CD4-positive, alpha-beta T cell treated with Interleukin-10 for 1 hour (primary cell): ENCODE measurements at places on chromosomes 7 and 10.

- DNase-seq: no peak
These were observed 308.3 kb upstream of the IGFBP3 start for GRCh38 chr7:46229409-46229808.

GRCh38 chr7:39453743-39454355, 112.4 kb upstream of the YAE1 start:
- peak; percentile 45 for DNase-seq

- no peak for DNase-seq
These were observed 21.1 kb upstream of the PFKP start for GRCh38 chr10:3046210-3046779.

DNA sequence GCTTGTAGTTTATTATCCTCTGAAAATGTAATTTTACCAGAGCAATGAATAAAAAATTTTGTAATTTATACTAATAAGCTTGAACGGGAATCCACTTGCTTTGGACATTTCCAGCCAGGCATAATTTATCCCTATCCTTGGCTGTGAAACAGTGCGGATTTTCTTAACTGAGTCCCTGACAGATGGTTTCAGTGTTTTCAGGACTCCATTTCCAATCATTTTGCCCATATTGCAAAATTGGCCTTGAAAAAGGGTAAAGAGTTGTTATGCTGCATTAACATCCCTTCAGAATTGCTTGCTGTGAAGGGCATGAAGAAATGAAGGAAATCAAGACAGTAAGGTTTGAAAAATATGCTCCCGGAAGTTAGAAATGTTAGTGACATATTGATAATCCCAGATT, 57.7 kb downstream of the NXPH1 start:
- DNase-seq: no peak

GRCh38 chr7:39741942-39742623, 118.7 kb downstream of the RALA start:
- DNase-seq: peak; percentile 70

DNA sequence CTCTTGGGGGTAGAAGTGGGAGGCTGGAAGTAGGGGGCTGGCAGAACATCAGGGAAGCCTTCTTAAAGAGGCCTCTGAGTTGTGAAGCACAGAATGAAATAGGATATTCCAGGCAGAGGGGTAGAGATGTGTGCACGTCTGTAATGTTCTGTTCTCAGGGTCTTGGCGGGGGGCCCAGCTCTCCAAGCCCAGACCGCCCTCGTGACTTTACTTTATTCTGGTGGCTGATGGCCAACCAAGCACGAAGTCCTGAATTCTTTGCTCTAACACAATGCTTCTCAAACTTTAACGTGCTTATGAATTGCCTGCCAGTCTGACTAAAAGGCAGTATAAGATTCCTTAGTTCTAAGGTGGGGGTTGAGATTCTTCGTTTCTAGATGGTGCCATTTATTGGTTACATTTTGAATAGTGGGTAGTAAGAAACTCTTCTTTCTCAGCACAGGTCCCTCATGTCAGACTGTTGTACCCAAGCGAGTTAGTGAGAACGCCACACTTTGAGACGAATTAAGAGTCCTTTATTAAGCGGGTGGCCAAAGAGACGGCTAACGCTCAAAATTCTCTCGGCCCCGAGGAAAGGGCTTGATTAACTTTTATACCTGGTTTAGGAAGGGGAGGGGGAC, 8.2 kb downstream of the PRXL2A start:
- DNase-seq: no peak

- DNase-seq: no peak
These were observed 8.1 kb upstream of the POLD2 start for GRCh38 chr7:44131173-44132029.

GRCh38 chr10:124296121-124296812, 122.5 kb downstream of the OAT start:
- no peak for DNase-seq

- no peak for DNase-seq
These were observed 108.5 kb downstream of the CFTR start for GRCh38 chr7:117588352-117588794.

DNA sequence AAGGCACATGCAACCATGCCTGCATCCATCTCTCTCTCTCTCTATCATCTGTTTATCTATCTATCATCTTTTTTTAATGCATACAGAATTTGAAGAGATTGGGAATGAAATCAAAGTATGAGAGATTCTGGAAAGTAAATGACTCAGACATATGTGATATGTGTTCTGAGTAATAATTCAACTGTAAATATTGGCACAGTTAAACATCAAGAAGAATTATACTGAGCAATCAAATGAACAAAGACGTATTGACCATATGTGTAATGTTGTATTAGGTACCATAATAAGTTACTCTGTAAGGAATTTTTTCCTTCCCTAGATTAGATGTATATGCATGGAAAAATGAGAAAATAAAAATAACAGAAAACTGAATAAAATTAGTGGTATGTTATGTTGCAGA, 108.3 kb downstream of the SUGCT start:
- DNase-seq: no peak

GRCh38 chr10:49478819-49479218, 60.1 kb downstream of the ERCC6 start:
- DNase-seq: no peak

- DNase-seq: peak; percentile 50
These were observed 788 bp downstream of the AKAP9 start for GRCh38 chr7:91941450-91941849.

DNA sequence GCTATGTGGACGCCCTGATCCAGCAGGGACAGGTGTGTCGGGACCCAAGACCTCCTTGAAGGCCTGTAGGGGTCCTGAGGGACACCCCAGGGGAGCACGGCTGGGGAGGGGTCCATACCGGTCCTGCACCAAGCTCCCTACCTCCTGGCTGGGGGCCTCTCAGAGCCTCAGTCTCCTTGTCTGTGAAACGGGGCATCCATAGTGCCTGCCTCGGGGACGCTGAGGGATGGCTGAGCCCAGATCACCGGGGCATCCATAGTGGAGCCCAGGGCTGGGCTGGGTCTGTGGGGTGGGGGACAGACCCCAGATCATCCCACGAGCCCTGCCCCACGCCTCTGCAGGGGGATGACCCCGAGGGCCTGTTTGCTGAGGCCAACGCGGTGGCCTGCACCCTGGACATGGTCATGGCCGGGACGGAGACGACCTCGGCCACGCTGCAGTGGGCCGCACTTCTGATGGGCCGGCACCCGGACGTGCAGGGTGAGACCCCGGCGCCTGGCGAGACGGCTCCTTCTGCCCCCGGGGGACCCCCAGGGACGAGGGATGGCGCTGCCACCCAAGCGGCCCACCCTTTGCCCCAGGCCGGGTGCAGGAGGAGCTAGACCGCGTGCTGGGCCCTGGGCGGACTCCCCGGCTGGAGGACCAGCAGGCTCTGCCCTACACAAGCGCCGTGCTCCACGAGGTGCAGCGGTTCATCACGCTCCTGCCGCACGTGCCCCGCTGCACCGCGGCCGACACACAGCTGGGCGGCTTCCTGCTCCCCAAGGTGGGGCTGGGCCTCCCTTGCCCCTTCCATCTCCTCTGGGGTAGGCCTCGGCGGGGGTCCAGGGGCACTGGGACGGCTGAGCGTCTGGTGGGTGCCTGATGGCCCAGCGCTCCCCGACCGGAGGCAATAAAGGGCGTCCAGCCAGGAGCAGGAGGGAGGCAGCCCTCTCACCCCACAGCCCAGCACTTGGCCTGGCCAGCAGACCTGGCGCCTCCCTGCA, 4.1 kb downstream of the CYP2W1 start:
- no peak for DNase-seq

DNA sequence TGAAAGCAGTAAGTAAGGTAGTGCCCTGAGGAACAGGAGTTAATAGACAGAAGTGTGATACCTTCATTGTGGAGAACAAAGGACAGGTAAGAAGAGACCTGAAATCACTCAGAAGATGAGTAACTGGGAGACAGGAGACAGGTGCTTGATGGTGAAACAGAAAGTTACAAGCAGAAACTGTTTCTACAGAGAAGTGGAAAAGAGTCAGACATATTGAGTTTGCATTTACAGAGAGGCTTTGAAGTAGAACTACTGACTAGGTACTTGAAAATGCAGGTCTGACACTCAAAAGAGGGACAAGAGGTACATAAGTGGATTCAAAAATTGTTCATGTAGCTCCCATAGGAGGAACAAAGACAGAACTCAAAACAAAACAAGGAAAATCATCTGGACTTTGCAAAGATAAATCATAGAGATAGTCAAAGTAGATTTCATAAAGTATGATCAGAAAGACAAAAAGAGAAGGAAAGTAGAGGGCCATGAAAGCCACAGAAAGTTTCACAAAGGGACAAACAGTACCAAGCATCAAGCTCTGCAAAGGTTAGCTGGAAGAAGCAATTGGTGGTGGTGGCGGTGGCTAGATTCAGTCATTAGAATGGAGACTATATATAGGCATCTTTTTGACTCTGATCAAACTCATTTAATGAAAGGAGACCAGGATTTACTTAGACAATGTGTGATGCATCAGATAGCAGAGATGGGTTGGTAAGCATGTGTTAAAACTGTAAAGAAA, 198.4 kb downstream of the PCLO start:
- DNase-seq: no peak

DNA sequence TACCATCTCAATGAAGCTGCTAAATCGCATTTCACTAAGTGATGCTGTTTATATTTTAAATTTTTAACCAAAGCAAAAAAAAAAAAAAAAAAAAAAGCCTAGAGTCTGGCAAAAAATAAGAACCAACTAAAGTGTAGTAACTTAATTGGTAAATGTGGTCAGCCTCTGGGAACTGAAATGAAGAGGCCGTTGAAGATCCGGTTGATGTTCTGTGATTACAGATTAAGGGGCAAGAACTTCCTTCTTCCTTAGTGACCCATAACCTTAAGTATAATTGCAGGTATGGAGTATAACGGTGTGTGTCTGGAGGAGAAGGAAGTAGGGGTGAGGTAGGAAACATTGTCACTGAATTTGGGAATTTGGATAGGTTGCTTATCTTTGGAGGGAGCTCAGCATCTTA, 7.7 kb upstream of the SRGN start:
- DNase-seq: no peak

GRCh38 chr10:317271-317769, 182.1 kb downstream of the ZMYND11 start:
- DNase-seq: peak; percentile 14

GRCh38 chr10:59708816-59709394, 745 bp downstream of the SLC16A9 start:
- DNase-seq: no peak

DNA sequence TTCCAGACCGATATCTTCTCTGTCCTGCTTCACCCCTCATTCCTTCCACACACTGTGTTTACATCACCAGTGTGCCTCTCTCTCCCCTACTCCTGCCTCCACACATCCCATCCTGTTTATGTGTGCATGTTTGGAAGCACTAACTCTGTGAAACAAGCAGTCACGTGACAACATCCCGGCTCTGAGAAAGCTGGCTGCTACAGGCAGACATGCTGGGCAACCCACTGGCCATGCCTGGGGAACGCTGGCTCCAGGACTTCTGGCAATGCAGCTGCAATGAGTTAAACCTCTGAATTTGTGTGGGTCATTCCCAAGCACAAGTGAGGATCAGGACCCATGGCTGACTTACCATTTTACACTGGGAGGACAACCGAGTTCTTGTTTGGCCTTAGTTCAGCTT, 74.0 kb downstream of the WNT2 start:
- DNase-seq: no peak

GRCh38 chr7:54712820-54713219, 46.2 kb downstream of the SEC61G start:
- no peak for DNase-seq

DNA sequence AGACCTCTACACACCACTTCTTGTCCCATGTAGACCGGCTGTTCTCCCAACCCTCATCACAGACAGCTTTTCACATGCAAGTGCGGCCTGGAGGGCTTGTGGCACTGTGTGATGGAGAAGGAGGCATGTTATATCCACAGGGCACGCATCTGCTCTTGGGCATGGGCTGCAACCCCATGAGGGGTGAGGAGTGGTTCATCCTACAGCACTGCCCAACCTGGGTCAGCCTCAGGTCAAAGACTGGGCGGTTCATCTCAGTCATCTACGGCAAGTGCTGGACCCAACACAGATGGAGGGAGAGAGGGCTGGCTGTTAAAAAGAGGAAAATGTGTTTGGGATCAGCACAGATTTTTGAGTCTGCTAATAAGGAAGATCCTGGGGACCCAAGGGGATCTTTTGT, 2.2 kb downstream of the FSCN3 start:
- DNase-seq: no peak

- no peak for DNase-seq
These were observed 79.8 kb upstream of the PHYHIPL start for GRCh38 chr10:59096631-59097030.

DNA sequence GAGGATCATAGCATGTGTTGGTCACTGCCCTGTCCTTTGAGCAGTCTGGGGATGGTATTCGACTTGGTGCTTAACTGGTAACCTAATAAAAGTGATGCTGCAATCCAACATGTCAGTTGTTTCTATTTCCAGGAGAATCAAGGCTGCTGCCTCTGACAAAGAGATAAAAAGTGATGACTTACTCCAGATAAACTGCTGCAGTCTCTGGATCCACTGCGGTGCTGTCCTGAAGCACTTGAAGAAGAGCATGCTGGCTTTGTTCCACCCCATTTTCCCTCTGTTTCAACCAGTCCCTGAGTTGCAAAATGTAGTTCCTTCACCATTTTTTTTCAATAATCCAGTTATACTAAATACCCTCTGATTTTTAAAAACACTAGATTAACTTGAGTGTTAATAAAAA, 403.5 kb upstream of the ANKRD30A start:
- DNase-seq: no peak

DNA sequence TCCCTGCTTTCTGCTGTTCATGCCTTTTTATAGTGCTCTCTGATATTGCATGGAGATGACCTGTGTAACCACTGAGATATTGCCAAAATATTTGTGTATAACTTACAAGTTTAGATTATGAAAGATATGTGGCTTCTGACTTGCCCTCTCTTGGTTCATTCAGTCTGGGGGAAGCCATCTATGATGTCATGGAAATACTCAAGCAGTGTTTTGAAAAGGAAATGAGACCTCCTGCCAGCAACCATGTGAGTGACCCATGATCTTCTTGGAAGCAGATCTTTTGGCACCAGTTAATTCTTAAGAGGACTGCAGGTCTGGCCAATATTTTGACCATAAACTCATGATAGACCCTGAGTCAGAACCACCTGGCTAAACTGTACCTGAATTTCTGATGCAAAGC, 183.0 kb downstream of the THSD7A start:
- no peak for DNase-seq

- no peak for DNase-seq
These were observed 510.4 kb downstream of the SUGCT start for GRCh38 chr7:40645197-40645596.

DNA sequence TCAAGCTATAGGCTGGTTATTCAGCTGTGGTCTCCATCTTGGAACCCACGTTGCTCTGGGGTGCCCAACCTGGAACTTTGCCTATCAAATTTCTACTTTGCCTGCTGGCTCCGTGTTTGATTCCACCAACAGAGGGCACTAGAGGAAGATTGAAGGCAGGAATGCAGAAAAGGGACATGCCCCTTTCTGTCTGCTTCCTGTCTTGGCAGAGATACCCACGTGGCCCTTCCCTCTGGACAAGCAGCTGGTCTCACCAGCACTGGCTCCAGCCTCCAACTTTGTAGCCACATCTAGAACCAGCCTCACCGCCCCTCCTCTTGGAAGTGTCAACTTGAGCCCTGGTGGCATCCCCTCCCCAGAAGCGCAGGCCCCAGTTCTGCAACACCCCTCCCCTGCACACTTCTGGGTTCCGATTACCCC, 52.1 kb upstream of the ZNF438 start:
- peak; percentile 69 for DNase-seq
